Stimulated activated effector memory CD8-positive, alpha-beta T cell treated with anti-CD3 and anti-CD28 coated beads, Interleukin-12 subunit alpha, Interleukin-12 subunit beta, amount 100 ng/mL, for 72 hours (primary cell): ENCODE measurements at places on chromosomes 13 and 19.

- no peak for DNase-seq
These were observed 11.4 kb downstream of the MCF2L start for GRCh38 chr13:112980434-112980833.

- DNase-seq: no peak
These were observed 22.1 kb downstream of the MYO9B start for GRCh38 chr19:17097593-17098126.

GRCh38 chr13:106100171-106100919 is 435.1 kb downstream of the EFNB2 start:
- DNase-seq: no peak

DNA sequence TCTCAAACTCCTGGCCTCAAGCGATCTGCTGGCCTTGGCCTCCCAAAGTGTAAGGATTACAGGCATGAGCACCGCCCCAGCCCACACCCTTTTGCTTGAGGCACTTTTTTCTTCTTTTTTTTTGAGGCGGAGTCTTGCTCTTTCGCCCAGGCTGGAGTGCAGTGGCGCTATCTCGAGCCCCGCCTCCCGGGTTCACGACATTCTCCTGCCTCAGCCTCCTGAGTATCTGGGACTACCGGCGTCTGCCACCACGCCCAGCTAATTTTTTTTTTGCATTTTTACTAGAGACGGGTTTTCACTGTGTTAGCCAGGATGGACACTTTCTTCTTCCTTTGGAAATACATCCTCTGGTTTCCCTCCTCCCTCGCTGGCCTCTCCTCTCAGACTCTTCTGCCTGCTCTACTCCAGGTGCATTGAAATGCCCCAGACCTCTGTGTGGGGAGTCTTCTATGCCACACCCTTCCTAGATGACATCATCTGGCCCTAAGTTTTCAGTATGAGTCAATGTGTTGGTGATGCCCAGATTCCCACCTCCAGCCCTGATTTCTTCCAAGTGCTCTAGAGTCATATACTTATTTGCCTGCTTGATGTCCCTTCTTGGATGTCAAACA is 20.7 kb upstream of the TPT1 start:
- DNase-seq: no peak

DNA sequence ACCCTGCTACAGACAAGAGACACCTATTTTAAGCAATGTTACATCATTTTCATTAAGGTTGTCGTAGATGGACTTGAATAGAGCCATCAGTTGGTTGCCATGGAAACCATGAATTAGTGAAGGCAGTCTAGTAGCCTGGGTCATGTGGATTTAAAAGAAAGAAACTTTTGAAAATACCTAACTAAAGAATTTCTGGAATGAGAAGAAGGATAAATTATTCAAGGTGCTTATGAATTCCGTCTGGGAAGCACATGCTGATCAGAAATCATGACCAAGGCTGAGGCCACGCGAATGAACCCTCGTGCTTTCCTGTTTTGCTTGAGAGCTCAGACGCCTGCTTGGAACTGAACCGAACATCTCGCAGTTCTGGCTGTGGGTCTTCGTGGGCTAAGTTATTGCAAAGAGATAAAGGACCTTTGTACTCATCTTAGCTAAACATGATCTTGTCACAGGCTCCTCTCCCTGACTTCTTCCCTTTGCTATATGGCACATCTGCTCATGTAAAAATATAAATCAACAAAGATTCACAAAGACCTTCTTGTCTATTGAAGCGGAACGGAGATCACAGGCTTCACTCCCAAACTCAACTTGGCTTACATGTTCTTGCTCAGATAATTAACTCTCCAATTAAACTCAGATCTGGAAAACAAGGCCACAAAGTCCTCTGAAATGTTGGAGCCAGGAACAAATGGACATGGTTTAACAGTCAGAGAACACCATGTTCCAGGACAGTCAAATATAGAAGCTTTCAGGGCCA is 140.2 kb downstream of the NUFIP1 start:
- no peak for DNase-seq

DNA sequence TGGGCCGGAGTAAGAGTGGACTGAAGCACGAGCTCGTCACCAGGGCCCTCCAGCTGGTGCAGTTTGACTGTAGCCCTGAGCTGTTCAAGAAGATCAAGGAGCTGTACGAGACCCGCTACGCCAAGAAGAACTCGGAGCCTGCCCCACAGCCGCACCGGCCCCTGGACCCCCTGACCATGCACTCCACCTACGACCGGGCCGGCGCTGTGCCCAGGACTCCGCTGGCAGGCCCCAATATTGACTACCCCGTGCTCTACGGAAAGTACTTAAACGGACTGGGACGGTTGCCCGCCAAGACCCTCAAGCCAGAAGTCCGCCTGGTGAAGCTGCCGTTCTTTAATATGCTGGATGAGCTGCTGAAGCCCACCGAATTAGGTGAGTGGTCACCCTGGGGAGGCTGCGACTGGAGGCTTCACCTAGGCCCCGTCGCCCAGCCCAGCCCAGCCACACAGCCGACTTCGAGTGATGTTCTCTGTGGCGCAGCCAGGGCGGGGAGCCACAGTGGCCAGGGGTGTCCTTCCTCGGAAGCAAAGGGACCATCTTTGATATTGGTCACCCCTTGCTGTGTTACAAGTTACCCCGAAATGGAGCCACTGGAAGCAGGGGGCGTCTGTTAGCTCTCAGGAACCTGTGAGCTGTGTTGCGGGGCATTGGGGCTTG is 5.6 kb downstream of the PIAS4 start:
- DNase-seq: no peak

GRCh38 chr19:35457173-35457572 is 9.1 kb downstream of the FFAR2 start:
- DNase-seq: no peak

DNA sequence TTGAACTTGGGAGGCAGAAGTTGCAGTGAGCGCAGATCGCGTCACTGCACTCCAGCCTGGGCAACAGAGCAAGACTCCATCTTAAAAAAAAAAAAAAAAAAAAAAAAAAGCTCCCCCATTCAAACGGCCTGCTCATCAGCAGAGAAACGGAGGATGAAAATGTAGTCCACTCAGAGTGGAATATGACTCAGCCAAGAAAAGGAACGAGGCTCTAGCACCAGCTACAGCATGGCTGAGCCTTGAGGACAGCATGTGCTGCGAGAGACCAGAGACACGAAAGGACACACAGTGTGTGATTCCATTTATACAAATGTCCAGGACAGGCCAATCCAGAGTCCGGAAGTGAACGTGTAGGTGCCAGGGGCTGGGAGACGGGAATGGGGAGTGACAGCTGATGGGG is 18.1 kb upstream of the MIER2 start:
- DNase-seq: no peak

DNA sequence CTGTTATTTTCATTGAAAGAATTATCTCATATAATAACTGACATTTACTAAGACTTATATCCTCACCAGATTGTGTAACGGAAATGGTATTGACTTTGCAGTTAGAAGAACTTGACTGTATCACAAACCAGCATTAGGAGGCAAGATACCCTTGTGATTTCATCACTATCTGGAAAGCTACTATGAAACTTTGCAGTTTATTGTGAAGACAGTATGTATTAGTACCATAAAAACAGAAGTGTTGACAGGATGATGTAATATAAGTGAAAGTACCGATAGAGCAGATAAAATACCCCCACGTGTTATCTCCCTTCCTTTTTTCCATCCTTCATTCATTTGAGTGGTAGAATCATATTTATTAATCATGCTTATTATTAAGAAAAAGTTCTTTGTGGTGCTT is 365.7 kb upstream of the KLHL1 start:
- no peak for DNase-seq

- DNase-seq: no peak
These were observed 300.7 kb downstream of the SLC7A1 start for GRCh38 chr13:29294821-29295220.

- no peak for DNase-seq
These were observed 282.9 kb downstream of the TSHZ3 start for GRCh38 chr19:31066385-31066784.

DNA sequence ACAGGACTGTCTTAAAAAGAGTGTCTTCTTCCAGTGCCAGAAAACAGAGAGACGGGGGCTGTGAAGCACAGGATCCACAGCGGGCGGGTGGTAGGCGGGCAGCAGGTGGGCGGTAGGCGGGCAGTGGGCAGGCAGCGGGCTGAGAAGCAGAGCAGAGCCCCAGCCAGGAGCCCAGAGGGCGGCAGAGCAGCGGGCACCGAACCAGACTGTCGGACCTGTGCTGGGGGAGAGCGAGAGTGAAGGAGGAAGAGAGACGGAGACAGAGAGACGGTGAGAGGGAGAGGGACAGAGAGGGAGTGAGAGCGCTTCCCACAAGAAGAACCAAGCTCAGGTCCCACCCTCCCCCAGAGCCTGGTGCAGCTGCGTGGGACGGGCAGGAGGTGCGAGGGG is 30.3 kb downstream of the RASA3 start:
- no peak for DNase-seq

GRCh38 chr19:12841094-12841493 is 2.8 kb downstream of the MAST1 start:
- no peak for DNase-seq

GRCh38 chr19:46783670-46784069 is 4.7 kb downstream of the SLC1A5 start:
- DNase-seq: no peak
